SK-N-DZ (cell line): ENCODE measurements at places on chromosomes 16 and 17.

GRCh38 chr17:73624496-73624988 is 19.7 kb downstream of the SDK2 start:
- DNase-seq, result no peak

DNA sequence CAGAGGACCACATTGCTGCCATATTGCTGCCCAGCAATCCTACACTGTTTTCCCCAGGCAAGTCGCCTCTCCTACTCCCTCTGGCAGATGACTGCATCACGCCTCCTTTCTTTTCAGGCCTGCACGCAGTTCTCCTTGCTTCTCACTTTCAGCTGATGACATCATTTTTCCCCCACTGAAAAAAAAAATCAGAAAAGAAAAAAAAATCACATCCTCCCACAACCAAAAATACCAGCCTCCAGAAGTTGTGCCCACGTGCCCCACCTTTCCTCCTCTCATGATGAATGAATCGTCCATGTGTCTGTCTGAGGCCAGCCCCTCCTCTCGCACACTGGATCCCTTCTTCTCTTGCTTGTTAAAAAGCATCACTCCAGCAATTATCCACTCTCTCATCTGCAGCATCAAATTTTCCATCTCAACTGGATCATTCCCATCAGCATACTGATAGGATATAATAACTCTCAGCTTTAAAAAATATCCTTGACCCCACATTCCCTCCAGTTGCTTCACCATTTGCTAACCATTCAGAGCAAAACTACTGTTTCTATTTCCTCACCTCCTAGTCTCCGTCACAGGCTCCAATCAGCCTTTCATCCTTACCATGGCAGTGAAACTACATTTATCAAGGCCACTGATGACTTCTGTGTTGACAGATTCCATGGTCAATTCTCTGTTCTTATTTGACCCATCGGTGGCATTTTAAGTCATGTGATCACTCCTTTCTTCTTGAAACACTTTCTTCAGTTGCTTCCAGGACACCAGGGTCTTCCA is 30.1 kb upstream of the DYNLL2 start:
- no peak for DNase-seq

GRCh38 chr16:81275064-81275532 is 36.6 kb downstream of the BCO1 start:
- no peak for DNase-seq

GRCh38 chr16:49537924-49538459 is 164.4 kb downstream of the C16orf78 start:
- no peak for DNase-seq

DNA sequence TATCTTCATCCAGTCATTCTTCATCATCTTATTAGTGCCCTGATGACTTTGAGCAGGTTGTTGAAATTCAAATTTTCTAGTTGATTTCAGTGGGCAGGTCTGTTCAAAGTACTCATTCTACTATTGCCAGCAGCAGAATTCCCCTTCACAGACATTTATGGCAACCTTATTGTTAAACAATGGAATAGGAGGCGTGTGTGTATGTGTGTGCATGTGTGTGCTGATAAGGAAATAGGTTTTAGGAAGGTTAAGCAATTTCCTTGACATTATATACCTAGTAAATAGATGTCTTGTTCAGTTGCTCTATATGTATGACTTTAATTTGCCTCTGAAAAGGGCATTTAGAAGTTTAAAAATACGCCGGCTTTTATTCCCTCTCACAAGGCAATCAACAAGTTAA is 601.4 kb upstream of the CA10 start:
- no peak for DNase-seq

DNA sequence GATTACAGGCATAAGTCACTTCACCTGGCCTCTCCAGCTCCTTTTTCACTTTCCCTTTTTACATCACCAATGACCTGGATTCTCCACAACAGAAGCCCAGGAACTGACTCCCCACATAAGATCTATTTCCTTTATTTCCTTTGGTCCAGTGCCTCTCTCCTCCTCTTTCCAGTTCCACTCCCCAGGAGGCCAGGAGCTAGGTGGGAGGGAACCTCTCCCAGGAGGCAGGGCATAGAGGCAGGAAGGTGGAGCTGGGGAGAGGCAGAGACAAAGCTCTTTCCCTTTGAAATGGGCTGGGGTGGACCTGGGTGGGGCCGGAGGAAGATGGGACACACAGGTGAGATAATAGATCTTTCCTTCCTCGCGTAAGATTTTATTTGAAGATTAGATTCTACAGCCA is 318.3 kb upstream of the TNRC6C start:
- DNase-seq, result no peak

GRCh38 chr17:49638818-49639217 is 39.1 kb downstream of the SPOP start:
- no peak for DNase-seq

- DNase-seq, result no peak
Observed at GRCh38 chr16:55000595-55000994, 69.9 kb downstream of the IRX5 start.

GRCh38 chr17:47295874-47296255 is 27.9 kb upstream of the EFCAB13 start:
- no peak for DNase-seq

- no peak for DNase-seq
Observed at GRCh38 chr17:59483860-59484259, 81.5 kb upstream of the DHX40 start.

DNA sequence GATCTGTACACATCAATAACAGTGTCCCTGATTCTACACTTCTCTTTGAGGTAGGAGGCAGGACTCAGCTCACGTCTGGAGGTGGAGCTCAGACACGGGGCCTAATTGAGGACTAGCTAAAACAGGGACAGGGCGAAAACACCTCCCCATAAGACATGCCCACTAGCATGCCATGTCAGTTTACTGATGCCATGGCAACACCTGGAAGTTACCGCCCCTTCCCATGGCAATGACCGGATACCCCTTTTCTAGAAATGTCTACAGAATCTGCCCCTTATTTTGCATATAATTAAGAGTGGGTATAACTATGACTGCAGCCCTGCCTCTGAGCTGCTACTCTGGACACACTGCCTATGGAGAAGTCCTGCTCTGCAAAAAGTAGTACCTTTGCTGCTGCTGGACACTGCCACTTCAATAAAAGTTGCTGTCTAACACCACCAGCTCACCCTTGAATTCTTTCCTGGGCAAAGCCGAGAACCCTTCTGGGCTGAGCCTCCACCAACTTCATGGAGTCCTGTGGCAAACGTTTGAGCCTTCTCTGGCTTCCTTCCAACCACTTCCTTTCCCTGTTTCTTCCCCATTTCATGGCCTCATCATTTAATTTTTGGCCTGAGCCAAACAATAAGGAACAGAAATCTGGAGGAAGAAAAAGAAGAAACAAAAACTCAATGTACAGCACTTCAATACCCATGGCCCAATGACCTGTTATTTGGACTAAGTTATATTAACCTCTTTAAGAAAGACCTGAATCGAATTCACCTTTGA is 21.0 kb downstream of the PHB1 start:
- no peak for DNase-seq

- no peak for DNase-seq
Observed at GRCh38 chr16:53281280-53281679, 153.0 kb upstream of the RBL2 start.

GRCh38 chr16:47431960-47432359 is 28.9 kb downstream of the ITFG1 start:
- no peak for DNase-seq

DNA sequence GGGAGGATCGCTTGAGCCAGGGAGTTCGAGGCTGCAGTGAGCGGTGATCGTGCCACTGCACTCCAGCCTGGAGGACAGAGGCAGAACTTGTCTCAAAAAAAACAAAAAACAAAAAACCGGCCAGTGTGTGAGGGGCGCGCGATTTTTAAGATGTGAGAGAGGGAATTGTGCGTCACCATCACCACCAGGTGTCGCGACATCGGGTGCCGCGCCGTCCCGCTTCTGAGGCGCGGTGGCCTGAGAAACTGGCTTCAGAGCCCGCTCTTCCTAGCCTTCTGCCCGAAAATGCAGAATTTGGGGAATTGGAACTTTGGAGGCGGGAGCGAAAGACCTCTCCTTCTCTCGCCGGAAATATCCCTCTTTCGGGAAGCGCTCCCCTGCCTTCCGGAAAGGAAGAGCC is 524.8 kb downstream of the KCNJ18 start:
- DNase-seq, result no peak

- DNase-seq, result no peak
Observed at GRCh38 chr17:27888067-27888466, 5.1 kb downstream of the LYRM9 start.

- DNase-seq, result no peak
Observed at GRCh38 chr17:74842146-74842598, 17.5 kb downstream of the GRIN2C start.

DNA sequence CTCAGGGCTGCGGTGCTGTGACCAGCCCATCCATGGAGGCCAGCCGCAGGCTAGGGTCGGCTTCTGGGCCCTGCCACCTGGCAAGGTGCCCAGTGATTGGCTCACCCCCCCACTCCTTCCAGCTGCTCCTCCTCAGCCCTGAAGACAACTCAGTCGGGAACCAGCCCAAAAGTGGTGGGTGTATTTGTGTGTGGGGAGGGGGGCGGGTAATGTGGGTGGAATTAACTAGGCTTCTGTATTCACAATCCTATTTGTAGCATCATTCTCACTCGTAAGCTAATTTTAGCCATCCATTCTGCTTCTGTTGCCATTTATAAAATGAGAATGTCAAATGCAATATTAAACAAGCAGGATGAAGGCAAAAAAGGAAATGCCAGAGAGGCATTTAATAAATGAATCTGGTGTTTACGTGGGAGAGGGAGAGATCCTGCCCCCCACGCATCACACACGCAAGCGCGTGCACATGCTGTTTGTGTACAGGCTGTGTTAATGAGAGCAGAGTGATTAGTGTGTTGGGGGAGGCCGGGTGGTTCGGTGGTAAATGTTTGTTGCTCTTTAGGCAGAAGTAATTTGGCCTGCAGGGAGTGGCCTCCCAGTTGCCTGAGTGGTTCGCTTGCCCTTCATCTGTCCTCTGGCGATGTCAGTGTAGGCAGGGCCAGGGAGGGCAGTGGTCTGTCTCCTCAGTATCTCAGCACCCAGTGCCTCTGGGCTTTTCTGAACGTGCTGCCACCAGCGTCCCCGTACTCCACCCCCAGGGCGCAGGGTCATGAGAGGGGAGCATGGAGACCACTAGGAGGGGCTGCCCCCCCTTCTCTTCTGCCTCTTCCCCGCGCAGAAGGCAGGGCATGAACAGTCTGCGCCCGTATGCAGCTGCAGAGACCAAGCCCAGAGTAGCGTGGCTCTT is 140.1 kb downstream of the CCDC182 start:
- peak; percentile 64 for DNase-seq

- no peak for DNase-seq
Observed at GRCh38 chr17:57385975-57386374, 129.7 kb downstream of the MSI2 start.

DNA sequence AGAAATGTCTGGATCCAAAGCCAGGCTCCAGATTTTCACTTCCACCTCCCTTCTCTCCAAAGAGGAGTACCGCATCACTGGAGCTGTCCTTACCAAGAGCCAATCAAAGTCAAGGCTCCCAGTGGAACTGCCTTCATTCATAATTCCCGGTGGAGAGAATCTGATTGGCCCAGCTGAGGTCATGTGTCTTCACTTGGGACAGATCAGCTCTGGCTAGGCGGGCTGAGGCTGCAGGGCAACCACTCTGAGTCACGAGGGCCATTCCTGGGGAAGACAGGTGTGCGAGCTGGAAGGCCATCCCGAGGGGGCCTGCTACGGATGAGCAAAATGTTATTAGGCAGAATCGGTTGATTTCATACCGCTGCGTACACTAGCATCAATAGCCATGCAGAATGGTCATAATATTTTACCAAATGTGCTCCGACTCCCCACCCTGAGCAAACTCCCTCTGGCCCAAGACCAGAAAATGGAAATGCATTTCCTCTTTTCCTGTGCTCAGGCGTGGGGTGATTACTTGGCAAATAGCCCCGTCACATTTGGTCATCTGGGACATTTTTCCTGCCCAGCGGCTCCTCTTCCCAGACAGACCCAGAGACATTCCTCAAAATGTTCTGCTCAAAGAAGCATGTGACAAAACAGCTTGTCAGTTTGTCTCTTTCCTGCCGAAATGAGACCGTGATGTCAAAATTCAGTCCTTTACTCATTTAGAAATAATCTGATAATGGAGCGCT is 111.1 kb downstream of the AIPL1 start:
- peak; percentile 10 for DNase-seq

- no peak for DNase-seq
Observed at GRCh38 chr17:39919087-39919683, 750 bp upstream of the GSDMB start.

- no peak for DNase-seq
Observed at GRCh38 chr16:54930869-54931119, 129 bp downstream of the IRX5 start.

- DNase-seq, result no peak
Observed at GRCh38 chr17:48883171-48883570, 9.4 kb upstream of the ATP5MC1 start.

- DNase-seq, result no peak
Observed at GRCh38 chr16:14562691-14563491, 67.2 kb downstream of the PARN start.

DNA sequence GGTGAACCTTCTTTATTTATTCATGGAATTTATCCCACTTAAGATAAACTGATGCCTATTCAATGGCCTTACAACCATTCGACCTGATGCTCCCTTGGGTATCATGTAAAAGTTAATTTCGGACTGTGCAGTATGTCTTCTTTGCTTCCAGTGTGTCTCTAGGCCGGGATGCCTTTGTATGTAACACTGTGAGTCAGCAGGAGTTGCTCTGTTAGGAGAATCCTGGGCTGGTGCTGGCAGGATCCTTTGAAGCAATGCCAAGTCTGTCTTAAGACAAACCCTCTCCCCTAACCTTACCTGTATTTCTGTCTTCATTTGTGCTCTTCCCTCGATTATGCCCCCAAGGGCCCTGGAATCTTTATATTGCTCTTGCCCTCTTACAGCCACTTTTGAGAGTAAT is 37.9 kb upstream of the ABCA8 start:
- no peak for DNase-seq

DNA sequence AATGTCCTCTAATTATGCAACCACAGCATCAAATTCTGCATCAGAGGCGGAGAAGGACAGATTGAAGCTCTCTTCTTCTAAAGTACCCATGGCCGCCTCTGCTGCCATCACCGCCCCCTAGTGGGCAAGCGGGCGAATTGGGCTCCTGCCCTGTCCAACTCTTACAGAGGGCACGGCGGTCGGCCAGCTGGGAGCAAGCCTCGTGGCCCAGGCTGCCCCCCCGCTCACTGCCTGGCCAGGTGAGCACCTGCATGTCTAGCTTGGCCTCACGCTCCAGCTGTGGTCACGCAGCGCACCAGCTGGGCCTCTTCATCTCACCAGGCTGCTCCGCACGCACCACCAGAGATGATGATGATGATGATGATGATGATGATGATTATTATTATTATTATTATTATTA is 146.1 kb upstream of the TOM1L1 start:
- DNase-seq, result peak; percentile 12

- DNase-seq, result no peak
Observed at GRCh38 chr16:71354156-71354555, 4.4 kb upstream of the CALB2 start.
